Kidney epithelial cell (primary cell): ENCODE measurements at places on chromosomes 11 and 22.

DNA sequence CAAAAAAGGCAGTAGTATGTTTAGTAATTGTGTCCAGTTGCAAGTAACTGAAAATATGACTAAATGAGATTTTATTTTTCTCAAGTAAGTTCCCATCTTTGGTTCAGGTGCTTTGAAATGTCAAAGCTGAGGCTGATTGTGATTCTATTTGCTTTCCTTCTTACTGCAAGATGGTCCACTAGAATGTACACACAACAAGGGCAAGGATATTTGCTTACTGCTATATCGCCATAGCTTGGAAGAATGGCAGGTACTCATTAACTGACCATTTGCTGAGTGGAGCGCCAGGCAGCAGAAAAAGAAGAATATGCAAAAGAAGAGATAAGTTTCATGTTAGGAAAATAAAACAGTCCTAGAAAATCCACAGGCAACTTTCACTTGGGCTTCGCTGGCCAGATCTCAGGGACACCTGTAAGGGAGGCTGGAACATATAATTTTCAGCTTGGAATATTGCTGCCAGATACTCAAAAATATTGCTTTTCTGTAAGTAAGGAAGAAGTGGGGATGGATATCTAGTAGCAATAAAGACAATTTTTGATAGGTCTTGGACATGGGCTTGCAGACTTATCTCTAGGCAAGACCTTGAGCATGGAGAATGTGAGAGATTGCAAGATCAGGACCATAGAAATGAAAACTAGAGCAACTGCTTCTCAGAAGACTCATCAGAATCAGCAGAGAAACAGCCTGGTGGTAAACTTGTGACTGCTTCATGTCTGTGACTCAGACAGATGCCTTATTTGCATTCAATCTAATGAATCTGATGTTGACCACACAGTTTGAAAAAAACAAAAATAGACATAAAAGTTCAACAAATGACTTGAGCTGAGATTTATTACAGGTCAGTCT, 44.8 kb upstream of the OR9Q1 start:
- DNase-seq = no peak

GRCh38 chr11:841981-842369, 354 bp downstream of the POLR2L start:
- DNase-seq = no peak

DNA sequence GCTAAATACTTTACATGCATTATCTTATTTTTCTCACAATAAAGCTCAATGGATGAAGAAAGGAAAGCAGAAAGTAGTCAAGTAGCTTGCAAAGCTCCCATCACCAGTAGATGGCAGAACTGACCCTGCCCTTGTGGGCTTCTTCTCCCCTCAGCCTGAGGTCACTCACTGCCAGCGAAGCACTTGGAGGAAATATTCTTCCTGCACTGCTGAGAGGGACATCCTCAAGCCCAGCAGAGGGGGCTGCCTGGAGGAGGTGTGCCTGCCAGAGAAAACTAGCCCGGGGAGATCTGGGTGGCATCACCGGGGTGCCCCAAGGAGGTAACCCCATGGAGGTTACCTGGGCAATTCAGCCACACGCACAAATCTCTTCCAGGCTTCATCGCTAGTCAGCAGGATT, 6.6 kb downstream of the APOL4 start:
- peak; percentile 28 for DNase-seq

DNA sequence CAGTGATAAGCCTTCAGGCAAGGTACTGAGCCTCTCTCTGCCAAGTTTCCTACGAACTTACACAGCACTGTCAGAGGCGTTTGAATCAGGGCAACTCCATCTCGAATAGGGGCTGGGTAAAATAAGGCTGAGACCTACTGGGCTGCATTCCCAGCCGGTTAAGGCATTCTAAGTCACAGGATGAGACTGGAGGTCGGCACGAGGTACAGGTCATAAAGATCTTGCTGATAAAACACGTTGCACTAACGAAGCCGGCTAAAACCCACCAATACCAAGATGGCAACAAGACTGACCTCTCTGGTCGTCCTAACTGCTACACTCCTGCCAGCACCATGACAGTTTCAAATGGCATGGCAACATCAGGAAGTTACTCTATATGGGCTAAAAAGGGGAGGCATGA, 20.4 kb upstream of the POGLUT3 start:
- DNase-seq = no peak

DNA sequence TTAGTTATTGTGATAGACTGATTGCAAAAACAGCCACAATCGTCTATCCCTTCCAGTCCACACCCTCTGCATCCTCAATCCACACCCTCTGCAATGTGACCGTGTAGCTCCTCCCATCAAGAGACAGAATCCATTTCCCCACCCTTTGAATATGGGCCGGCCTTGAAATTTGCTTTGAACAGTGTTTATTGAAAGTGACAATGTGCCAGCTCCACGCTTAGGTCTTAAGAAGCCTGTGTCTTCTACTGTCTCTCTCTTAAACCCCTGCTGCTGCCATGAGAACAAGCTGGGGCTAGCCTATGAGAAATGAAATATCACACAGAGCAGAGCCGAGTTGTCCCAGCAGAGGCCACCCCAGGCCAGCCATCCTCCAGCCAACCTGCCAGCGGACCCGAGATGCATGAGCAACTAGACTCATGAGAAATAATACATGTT, 22.3 kb upstream of the MICAL2 start:
- DNase-seq = no peak

- no peak for DNase-seq
Measured at GRCh38 chr11:8683115-8683807, 669 bp downstream of the RPL27A start.

- no peak for DNase-seq
Measured at GRCh38 chr11:16786131-16786530, 47.7 kb downstream of the C11orf58 start.

GRCh38 chr11:81135570-81135969, 1598.1 kb downstream of the FAM181B start:
- no peak for DNase-seq

GRCh38 chr11:67002297-67002913, 20.5 kb upstream of the SYT12 start:
- no peak for DNase-seq

- DNase-seq = no peak
Measured at GRCh38 chr22:40000171-40000570, 5.4 kb downstream of the FAM83F start.

GRCh38 chr22:20970939-20971657, 4.0 kb downstream of the AIFM3 start:
- no peak for DNase-seq

DNA sequence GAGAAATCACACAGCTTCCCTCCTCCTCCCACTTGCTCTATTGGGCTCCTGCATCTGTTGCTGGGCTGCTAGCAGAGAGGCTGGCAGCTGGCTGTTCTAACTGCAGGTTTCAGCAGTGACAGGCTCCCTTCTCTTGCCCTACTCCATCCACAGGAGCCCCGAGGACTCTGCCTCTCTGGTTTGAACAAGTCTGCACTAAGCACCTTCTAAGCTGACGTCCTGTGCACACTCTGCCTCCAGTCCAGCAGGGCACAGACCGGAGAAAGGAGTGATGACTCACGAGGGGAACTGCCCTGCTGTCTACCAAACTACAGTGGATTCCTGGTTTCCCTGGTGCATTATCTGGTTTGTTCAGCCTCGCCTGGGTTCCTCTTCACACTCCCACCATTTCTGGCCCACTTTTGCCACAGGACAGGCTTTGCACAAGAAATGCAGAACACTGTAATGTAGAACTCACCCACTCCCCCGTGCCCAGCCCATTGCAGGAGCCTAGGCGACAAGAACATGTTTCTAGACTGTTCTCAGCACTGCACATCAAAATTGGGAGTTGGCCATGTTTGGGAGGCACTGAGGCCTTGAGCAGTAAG, 26.0 kb downstream of the IL10RA start:
- peak; percentile 23 for DNase-seq

GRCh38 chr11:45658292-45658991, 7.0 kb downstream of the CHST1 start:
- DNase-seq = peak; percentile 16

DNA sequence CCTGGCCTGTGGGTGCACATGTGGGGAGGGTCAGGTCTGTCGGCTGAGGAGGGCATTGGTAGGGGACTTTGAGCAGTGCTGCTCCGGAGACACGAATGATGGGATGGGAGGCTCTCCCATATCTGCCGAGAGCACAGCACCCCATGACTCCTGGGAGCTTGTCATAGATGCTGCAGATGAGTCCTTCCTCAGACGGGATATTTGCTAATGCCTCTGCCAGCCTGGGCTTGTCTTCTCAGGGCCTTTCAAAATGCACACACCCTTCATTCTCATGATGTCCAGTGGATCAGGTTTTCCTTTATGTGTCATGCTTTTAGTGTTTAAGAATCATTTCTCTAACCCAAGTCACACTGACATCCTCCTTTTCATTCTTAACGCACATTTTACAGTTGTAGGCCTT, 8.1 kb upstream of the RNH1 start:
- no peak for DNase-seq

GRCh38 chr11:101718402-101718801, 134.6 kb upstream of the TRPC6 start:
- no peak for DNase-seq

- no peak for DNase-seq
Measured at GRCh38 chr11:29389793-29390192, 627.0 kb downstream of the KCNA4 start.

DNA sequence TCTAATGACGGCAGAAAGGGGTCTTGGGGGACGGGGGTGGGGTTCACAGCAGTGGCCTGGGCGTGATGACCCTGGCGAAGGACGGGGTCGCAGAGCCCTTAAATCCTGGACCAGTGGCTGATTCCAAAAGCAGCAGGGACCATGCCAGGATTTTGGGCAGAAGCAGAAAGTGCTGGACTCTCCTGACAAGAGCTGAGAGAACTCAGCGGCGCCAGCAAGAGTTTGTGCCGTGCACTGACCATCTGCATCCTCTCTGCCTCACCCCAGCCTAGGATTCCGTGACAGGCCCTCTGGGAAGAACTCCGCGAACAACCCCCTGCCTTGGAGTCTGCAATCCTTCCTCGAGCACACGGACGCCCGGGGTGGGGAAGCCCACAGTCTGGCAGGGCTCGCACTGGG, 644 bp upstream of the NDUFV1 start:
- no peak for DNase-seq

DNA sequence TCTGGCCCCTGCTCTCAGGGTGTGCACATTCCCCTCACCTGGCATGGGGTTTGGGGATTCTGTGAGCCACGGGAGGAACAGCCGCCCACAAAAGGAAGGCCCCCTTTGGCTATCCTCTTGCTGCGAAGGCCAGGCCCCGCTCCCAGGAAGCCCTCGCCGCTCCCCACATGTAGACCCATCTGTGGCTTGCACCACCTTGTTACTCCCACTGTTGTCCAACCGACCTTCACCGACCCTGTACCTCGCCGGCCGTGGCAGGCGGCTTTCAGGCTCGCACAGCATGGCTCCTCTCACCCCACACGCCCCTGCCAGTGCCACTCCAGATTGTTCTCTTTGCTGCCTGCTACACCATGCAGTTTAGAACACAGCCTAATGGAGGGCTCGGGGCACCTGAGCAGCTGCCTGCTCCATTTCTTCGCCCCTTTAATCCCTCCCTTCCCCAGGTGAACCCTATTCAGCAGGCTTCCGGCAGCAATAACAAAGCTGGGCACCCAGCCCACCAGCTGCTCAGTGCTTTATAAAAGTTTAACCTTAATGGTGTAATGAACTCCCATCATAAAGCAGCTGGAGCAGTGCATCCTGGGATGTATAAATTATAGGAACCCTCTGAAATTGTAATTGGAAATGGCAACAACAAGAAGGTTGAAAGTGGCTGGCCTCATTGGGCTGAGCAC, 10.7 kb downstream of the DAGLA start:
- DNase-seq = no peak

DNA sequence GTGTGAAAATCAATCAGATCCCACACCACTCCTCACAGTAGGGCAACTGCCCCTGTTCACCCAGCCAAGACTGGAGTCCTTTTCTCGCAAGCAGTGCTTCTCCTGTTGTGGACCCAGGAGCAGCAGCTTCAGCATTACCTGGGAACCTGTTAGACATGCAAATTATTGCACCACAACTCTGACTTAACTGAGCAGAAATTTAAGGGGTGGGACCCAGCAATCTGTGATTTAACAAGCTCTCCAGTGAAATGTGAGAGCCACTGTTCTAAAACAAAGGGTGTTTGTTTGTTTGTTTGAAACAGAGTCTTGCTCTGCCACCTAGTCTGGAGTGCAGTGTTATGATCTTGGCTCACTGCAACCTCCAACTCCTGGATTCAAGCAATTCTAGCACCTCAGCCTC, 591.4 kb downstream of the SOX6 start:
- DNase-seq = no peak

GRCh38 chr11:10058356-10058755, 235.7 kb downstream of the SBF2 start:
- DNase-seq = no peak

GRCh38 chr11:128868841-128869671, 2.0 kb upstream of the KCNJ1 start:
- no peak for DNase-seq

GRCh38 chr11:132111838-132112237, 741.4 kb downstream of the NTM start:
- peak; percentile 49 for DNase-seq

DNA sequence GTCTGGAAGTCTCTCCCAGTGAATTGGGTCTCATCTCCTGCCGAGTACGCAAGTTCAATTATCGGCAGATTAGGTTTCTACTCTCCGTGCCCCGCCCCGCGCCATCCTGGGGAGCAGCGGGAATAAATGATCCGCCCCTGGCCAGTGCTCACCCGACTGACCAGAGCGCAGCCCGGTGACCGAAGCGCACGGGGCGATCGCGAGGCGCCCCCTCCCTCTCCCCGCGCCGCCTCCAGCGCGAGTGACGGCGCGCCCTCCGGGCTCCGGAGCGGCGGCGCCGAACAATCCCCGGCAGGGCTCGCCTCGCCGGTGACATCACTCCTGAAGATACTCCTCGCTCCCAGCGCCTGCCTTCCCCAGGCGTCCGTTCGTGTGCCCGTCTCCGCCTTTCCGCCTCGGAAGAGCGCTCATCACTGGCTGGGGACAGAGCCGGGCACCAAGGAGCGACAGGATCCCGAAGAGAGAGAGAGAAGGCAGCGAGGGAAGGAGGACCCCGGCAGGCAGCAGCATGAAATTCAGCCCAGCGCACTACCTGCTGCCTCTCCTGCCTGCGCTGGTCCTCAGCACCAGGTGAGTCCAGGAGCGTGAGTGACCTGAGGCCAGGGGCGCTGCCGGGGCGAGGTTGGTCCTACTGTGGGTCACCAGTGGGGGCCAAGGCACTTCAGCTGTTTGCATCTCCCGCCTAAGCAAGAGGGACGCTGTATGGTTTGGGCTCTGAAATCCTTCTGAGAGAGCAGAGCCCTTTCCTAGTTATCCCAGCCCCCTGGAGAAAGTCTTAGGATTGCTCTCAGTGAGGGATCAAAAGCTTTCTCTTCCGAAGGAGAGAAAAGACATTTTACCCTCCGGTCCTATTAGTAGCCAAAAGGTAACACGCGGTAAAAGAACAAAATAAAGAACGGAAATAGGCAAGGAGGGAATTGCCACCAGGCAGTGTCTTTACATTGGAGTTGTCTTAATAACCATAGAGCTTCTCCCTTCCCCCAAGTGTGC, at the start of gene LUZP2:
TSS of gene LUZP2 (plus strand) at position 318 of the 990 bp plus-strand sequence.
- DNase-seq = no peak

- no peak for DNase-seq
Measured at GRCh38 chr11:124633355-124633754, 10.7 kb downstream of the TBRG1 start.

- no peak for DNase-seq
Measured at GRCh38 chr22:21626073-21626734, 3.6 kb downstream of the YDJC start.

GRCh38 chr11:13782390-13783075, 114.1 kb downstream of the FAR1 start:
- DNase-seq = no peak
